Pulmonary artery endothelial cell (primary cell): ENCODE measurements at places on chromosomes 13 and 19. TPM values are rescaled to one million over a fixed set of nuclear protein-coding genes. Genes with fewer than 3 reads are reported as not detected.

The HCN2 gene
- total RNA-seq: 0.32 and 0.79 TPM in 2 replicates

GRCh38 chr13:106905380-106906162, 337.6 kb upstream of the ARGLU1 start:
- DNase-seq: no peak

The RDH8 gene
- total RNA-seq: not detected in 2 replicates

The MED25 gene
- 13.1 and 13.8 TPM in 2 replicates for total RNA-seq

The NLRP8 gene
- not detected in 2 replicates for total RNA-seq

DNA sequence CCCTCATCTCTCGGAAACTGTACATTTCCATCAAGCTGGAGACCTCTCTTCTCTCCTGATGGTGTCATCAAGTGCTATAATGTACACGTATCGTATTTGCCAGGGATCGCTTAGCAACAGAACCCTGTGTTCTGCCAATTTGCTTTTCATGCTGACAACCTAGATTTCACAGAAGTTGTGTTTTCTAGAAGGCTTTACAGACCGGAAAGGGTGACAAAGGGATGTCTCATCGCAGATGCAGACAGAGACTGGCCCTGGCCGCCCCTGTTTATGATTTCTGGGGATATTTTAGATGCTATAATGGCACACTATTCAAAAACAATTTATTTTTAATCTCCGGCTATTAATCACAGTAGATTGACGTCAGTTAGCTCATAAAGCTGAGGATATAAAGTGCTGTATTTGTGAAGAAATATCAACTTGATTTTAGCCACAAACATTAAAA, 291.4 kb downstream of the IRS2 start:
- DNase-seq: peak; percentile 5

The MISP3 gene
- 0.14 and 0.46 TPM in 2 replicates for total RNA-seq

DNA sequence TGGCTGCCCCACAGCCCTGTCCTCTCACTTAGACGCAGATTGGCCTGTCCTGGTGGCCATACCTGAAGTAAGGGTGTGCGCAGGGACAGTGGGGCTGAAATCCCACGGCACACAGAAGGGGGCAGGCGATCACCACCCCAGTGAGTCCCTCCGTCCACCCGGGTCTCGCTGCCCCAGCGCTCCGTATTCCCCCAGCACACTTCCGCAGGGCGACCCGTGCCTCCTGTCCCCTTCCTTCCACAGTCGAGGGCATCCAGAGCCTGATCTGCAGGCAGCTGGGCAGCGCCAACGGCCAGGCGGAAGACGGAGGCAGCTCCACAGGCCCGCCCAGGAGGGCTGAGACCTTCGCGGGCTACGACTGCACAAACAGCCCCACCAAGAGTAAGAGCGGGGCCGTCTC, 25.3 kb downstream of the PEX11G start:
- DNase-seq: no peak

- no peak for DNase-seq
These were observed 46.7 kb downstream of the ZNF729 start for GRCh38 chr19:22332924-22333323.

- no peak for DNase-seq
These were observed 6.3 kb downstream of the TEX101 start for GRCh38 chr19:43420954-43421353.

The YJEFN3 gene
- total RNA-seq: 0.13 and 0.28 TPM in 2 replicates

DNA sequence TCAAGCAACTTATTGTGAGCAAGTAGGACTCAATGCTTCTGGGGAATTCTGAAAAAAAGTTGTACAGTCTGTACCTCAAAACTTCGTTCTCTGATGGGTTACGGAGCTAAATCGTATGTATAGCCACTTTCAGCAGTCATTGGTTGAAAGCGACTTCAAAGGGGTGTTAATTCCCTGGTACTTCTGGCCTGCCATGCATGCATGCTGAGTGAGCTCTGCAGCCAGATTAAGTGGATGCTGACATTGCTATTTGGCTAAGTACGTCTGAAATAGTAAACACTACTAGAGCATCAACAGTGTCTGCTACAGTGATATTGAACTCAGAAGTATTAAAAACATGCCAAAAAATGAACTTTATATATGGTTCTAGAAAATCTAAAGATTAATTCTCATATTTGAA, 1183.1 kb upstream of the PCDH20 start:
- no peak for DNase-seq

- no peak for DNase-seq
These were observed 3.7 kb downstream of the SLC25A42 start for GRCh38 chr19:19067276-19068072.

DNA sequence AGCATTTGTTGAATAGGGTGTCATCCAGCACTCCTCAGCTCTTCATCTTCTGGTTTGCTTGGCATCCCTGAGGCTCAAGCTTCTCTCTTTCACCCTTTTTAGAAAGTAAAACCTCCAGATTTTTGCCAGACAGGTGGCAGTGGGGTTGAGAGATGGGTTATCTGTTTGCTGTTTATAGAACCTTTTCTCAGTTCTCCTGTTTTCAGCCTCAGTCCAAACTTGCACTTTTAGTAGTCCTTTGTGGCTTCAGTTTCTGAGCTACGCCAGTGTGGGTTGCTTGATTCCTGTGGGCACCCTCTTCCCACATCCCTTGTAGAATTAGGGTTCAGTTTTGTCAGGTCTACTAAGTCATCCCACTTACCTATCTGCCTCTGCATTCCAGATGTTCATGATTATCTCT, 147.9 kb downstream of the PAN3 start:
- no peak for DNase-seq

The CACNA1A gene
- 0.04 and 0.07 TPM in 2 replicates for total RNA-seq

The FREM2 gene
- total RNA-seq: under 0.01 TPM in 1 of 2 replicates, not detected in the other

GRCh38 chr13:36801035-36801434, 18.0 kb upstream of the RFXAP start:
- DNase-seq: no peak

- no peak for DNase-seq
These were observed 17.6 kb downstream of the ACOD1 start for GRCh38 chr13:76965759-76966421.

DNA sequence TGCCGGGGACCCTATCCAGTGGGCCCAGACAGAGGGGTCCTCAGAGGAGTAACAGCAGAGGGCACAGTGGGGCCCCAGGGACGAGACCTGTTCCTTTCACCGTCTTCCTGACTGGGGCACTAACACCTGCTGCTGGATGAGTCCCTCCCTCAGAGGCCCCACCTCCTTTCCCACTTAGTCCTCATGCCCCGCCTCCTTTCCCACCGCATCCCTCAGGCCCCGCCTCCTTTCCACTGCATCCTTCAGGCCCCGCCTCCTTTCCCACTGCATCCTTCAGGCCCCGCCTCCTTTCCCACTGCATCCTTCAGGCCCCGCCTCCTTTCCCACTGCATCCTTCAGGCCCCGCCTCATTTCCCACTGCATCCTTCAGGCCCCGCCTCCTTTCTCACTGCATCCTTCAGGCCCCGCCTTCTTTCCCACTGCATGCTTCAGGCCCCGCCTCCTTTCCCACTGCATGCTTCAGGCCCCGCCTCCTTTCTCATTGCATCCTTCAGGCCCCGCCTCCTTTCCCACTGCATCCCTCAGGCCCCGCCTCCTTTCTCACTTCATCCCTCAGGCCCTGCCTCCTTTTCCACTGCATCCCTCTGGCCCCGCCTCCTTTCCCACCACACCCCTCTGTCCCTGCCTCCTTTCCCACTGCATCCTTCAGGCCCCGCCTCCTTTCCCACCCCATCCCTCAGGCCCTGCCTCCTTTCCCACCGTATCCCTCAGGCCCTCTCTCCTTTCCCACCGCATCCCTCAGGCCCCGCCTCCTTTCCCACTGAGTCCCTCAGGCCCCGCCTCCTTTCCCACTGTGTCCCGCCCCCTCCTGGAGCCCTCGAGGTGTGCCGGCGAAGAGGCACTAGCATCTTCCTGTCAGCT, 6.7 kb downstream of the SPPL2B start:
- DNase-seq: no peak

DNA sequence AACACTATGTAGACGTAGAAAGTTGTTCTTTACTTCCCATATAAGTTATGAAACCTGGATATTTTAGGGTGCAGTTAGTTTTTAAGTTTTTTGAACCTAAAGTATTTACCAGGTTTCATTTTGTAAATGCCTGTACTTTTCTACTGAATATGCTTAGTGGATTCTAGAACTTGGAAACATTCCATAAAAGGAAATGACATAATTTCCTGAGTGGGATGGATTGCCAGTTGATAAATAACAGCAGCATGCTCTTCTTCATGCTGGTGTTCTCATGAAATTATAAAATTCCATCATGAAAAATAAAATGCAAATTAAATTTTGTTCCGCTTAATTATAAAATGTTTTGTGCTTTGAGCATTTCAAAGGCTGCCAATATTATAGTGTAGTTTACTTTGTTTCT, 362.2 kb upstream of the PCDH20 start:
- DNase-seq: no peak

DNA sequence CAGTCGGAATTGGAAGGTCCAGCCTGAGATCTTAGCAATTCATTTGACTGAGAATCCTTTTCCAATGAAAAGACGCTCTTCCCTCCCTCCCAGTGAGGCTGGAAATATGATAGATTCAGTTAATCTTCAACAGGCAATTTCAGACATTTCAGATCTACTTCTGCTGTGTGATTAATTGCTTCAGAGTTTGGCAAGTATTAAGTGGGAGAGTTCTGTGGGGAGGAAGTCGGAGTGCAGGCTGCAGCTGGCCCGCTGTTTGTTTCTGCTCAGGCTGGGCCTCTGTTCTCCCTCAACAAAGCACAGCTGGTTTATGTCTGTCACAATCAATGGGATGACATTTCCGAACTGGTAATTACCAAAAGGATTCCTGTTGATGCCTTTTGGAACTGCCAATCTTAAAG, 178.2 kb downstream of the NDFIP2 start:
- peak; percentile 13 for DNase-seq

DNA sequence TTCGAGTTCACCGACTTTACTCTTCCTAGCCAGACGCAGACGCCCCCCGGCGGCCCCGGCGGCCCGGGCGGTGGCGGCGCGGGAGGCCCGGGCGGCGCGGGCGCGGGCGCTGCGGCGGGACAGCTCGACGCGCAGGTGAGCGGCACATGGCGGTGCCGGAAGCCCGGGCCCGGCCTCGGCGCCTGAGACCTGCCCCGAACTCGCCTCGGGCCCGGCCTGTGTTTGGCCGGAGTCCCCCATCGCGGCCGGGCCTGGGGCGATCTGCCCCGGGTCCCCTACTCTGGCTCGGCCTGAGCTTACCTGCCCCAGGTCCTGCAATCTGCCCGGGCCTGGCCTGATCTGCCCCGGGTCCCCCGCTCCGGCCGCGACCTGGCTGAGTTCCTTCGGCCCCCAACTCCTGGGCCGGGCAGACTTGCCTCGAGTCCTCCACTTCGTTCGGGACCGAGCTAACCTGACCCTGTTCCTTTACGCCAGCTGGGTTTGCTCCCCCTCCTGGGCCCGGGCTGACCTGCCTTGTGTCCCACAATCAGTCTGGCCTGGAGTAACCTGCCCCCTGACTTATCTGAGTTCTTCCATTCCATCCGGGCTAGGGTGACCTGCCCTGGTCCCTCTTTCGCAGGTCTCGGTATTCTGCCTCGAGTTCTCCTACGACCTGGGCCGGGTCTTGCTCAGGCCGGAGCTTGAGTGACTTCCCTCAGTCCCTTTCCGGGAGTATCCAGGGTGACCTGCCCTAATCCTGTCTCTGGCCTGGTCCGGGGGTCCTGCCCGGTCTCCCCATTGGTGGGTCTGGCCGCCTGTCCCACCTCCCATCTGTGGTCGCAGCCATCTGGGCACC, 764 bp downstream of the UPF1 start:
- DNase-seq: no peak

DNA sequence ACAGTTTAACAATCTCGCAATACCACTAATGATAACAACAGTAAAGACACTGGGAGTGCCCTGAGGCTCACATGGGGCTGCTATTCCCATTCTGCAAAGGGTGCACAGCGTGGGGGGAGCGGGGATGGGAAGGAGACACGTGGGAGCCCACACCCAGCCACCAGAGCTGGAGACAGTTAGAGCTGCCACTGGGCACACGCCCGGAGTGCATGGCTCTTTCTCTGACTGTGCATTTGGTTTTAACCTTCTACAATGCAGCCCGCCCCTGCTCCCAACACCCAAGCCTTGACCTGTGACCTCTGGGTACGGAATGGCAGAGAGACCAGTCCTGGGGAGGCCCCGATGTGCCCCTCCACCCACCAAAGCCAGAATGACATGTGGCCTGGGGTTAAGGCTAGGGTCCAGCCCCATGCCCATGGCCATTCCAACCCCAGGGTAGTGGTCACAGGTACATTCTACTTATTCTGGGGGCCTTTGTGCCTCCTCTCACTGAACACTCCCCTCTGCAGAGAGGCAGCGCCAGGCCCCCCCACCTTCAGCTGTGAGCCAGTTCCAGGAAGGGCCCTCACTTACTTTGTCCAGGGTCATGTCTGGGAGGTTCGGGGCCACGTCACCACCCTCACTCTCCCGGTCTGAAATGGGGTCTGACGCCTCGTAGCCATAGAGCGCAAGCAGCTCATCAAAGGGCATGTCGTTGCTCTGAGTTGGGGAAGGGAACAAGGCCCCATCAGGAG, 17.1 kb downstream of the MIER2 start:
- no peak for DNase-seq

DNA sequence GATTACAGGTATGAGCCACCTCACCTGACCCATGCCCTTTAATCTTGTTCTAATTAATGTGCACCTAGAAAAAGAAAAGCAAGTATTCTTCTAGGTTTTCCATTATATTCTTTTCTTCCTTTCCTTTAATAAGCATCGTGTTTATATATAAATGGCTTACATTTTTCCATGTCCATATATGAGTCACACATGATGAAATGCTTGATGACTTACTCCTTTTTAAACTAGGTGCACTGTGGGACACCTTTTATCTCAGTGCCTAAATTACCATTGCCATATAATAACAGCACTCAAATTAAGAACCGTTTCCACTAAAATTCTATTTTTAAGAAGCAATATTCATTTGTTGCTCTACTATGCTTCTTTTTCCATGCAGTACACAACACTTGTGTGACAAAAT, 363.3 kb downstream of the LIG4 start:
- no peak for DNase-seq

The CGB8 gene
- not detected in 2 replicates for total RNA-seq

DNA sequence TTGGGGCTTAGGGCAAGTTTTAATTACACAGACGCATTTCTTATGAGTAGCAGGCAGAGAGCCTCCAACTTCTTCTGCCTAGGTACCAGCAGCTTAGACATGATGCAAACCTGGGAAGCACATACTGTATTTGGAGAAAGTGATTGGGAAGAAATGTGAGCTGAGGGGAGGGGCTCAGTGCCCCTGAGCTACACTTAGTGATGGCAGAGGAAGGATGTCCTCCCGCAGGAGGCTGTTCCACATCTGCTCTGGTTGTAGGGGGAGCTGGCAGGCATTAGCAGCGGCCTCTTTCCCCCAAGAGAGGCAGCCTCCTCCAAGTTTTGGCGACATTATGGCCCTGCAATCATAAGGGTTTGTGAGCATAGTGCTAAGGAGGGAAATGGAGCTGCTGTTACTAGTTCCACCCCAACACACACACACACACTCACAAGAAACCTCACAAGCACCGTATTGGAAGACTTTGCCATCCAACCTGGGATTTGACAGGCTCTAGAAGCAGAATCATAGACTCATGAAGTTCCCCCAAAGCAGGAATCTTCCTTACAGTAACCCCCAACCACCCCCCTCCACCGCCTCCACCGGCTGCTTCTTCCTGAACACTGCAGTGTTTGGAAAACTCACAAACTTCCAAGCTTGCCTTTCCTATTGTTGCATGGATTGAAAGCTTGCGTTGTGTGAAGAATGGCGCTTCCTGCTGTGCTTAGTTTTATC, 3.3 kb downstream of the ALOX5AP start:
- no peak for DNase-seq
